Activated CD4-positive, alpha-beta T cell treated with anti-CD3 and anti-CD28 coated beads for 4 hours (primary cell): ENCODE measurements at places on chromosomes 7 and 10.

- DNase-seq, result no peak
Measured at GRCh38 chr10:128087884-128088709, 38.1 kb downstream of the MKI67 start.

DNA sequence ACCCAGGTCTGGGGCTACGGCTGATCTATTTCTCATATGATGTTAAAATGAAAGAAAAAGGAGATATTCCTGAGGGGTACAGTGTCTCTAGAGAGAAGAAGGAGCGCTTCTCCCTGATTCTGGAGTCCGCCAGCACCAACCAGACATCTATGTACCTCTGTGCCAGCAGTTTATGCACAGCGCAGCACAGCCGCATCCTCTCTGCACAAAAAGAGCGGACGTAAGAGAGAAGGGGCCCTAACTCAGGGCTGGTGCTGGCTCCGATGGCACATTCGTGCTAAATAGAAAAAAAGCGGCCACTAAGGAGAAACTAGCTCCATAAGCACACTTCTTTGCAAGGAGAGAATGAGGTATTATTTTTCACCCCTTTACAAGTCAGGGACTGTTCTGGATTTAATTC lies 28.3 kb upstream of the PRSS1 start:
- no peak for DNase-seq

GRCh38 chr10:74683067-74683466 lies 143.3 kb upstream of the KAT6B start:
- no peak for DNase-seq

DNA sequence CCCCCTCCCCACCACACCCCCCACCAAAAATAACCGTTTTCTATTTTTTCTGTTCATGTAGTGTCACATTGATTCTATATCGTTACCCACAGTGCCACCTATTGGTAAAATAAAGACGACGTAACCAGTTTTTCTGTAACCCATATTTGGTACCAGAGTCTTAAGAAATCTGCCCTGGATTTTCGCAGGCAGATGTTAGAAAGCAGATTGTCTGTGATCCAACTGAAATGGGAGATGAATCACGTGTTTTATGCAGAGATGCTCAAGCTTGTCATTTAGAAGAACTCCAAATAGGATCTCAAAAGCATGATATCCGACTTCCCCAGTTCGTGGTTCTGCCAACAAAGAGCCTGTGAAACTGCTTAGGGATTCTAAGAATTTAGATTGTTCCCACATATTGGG lies 261.1 kb upstream of the CSTF2T start:
- DNase-seq, result no peak

DNA sequence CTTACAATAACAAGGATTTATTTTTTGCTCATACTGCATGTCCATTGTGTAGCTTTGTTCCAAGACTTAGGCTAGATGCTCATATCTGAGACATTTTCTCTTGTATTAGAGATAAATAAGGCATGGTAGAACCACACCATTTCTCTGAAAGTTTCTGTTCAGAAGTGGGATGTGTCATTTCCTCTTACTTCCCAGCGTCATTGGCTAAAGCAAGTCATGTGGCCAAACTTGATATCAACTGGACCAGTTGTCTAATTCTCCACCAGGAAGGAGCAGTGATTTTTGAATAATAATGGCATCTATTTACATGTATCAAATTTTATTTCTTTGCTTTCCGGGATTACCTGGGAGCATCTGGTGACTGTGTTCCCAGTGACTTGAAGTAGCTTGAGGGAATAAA lies 38.3 kb downstream of the AHCYL2 start:
- no peak for DNase-seq

DNA sequence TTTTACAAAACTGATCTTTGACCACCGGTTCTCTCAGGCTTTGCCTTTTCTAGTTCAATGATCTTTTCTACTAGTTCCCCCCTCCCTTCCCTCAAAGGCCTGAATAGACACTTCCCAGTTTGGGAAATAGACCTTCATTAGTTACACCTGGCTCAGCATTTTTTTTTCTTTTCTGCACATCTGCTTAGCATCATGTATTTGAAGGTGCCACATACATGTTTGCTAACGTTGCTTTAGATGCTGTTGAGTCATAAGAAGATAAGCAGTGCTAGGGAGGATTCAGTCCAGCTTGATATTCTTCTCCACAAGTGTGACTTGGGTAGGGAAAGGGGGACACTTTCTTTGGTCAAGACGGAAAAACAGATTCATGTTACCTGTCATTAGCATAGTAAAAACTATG lies 78.3 kb downstream of the BICC1 start:
- no peak for DNase-seq

- no peak for DNase-seq
Measured at GRCh38 chr10:104146882-104147281, 24.9 kb downstream of the SFR1 start.

- no peak for DNase-seq
Measured at GRCh38 chr7:7385421-7385820, 150.3 kb downstream of the COL28A1 start.

GRCh38 chr10:68032113-68032512 lies 43.0 kb downstream of the HERC4 start:
- DNase-seq, result no peak

GRCh38 chr7:128091106-128091505 lies 59.9 kb upstream of the LRRC4 start:
- DNase-seq, result no peak

DNA sequence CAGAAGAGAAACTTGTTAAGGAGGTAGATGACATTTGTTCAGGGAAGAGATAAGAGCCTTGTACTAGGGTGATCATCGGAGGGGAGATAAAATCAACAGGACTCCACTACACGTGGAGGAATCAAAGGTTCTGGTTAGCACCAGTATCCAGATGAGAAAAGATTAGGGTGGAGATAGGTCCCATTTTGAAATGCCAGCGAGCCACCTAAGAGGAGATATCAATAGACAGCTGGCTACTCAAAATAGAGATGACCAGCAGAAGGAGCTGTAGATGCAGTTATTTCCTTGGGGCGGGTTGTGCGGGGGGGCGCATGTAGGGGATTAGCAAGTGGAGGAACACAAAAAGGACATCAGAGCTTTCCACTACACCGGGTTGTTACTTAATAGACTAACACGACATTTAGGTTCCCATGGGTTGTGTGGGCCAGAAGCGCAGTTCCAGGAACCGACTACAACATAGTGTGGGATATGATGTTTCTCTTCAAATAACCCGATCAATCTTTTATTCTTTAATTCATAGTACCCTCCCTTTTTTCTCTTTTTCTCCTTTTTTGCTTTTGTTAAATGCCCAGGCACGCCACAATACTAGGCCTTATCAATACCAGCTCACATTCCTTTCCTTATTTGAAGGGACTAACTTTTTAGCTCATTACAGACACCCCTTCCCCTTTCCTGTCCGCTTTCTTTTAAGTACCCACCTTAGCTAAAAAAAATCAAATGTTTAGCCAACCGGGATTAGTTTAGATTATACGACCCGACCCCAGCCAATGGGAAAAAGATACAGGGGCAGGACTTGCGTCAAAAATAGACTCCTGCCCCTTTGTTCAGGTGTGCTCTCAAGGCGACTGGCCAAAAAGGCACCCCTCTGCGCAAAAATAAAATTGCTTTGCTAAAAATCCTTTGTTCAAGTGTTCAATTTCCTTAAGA lies 2.0 kb upstream of the KIF11 start:
- DNase-seq, result no peak

GRCh38 chr10:58331646-58332045 lies 3.2 kb upstream of the UBE2D1 start:
- DNase-seq, result no peak

DNA sequence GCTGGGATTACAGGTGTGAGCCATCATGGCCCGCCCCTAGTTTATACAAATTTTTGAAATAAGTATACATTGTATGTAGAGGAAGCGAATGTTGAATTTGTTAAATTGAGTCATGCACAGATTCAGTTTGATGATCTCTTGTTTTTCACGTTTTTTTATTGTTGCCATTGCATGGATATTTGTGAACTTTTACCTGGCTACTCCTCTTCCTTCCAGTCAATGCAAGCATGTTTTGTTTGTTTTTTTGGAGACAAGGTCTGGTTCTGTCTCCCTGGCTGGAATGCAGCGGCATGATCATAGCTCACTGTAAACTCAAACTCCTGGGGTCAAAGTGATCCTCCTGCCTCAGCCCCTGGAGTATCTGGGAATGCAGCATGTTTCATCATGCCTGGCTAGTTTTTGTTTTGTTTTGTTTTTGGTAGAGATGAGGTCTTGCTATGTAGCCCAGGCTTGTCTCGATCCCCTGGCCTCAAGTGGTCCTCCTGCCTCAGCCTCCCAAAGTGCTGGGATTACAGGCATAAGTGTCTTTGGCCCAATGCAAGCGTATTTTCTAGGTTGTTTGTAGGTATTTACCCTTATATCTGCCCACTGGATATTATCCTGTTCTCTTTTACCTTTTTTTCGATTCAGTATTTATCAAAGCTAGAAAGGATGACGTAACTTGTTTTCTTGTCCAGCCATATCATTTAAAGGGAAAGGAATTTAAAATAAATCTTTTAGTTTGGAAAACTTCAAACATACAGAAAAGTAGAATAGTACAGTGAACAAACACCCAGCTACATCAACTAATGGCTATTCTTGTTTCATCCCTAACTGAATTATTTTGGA lies 11.0 kb downstream of the LCOR start:
- no peak for DNase-seq

- DNase-seq, result no peak
Measured at GRCh38 chr10:89338713-89339112, 10.9 kb downstream of the IFIT3 start.

DNA sequence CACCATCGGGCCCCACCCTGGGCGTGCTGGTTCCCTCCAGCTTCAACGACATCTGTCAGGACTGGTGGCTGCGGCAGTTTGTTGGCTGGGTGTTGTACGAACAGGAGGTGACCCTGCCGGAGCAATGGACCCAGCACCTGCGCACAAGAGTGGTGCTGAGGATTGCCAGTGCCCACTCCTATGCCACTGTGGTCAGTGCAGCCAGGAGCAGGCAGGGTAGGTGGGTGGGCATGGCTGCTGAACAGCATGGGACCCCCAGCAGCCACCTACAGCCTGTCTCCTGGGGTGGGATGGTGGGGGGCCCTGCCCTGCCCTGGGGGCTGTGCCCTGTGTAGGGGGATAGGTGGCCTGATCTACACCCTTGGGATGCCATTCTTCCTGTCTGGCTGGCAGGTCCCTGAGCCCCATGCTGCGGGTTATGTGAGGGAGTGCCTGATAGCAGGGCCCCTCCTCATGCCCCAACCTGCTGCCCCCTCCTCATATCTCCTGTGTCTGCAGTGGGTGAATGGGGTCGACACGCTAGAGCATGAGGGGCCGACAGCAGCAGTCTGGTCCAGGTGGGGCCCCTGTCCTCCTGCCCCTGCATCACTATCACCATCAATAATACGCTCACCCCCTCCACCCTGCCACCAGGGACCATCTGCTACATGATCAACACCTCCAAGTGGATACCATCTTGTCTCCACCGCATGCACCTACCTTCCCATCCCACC lies 56.9 kb downstream of the ZNF727 start:
- DNase-seq, result no peak

DNA sequence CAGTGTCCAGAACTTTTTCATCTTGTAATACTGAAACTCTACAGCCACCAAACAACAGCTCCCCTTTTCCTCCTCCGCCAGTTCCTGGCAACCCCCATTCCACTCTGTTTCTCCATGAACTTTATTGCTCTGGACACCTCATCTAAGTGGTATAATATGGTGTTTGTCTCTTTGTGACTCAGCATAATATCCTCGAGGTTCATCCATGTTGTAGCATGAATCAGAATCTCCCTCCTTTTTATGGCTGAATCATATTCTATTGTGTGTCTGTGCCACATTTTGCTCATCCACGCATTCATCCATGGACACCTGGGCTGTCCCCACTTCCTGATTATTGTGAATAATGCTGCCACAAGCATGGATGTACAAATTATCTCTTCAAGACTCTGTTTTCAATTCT lies 124.4 kb upstream of the FGFR2 start:
- no peak for DNase-seq

- DNase-seq, result no peak
Measured at GRCh38 chr10:18540195-18540594, 111.2 kb downstream of the NSUN6 start.

DNA sequence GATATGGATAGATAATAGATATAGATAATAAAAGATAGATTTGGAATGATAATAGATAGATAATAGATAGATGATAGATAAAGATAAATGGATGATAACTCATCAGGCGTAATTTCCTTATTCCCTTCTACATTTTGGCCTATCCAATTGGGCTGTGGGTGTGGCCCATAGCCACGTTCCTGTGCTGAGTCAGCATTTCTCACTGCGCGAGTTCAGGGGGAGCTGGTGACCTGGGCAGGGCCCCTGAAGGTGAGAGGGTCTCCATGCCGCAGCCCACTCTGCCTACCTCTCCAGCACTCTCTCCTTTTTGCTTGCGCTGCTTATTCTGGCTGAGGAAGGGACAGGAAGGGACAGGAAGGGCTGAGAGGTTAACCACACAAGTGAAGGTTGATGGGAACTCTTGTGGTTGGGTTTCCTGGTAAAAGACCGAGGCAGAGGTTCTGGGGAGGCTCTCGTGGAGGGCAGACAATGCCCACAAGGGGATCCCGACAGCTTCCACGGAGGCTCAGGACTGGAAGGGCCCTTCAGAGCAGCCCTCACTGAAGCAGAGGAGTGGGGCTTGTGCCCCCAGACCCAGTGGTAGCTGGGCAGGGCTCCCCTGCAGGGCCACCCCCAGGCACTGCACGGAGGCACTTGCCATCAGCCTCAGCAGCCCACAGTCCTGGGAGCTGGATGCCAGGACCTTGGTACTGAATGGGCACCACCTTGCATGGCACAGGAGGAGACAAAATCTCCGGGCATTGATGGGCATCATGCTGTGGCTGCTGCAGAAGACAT lies 247.3 kb upstream of the PITRM1 start:
- no peak for DNase-seq

GRCh38 chr7:147245274-147245673 lies 1128.7 kb downstream of the CNTNAP2 start:
- no peak for DNase-seq

DNA sequence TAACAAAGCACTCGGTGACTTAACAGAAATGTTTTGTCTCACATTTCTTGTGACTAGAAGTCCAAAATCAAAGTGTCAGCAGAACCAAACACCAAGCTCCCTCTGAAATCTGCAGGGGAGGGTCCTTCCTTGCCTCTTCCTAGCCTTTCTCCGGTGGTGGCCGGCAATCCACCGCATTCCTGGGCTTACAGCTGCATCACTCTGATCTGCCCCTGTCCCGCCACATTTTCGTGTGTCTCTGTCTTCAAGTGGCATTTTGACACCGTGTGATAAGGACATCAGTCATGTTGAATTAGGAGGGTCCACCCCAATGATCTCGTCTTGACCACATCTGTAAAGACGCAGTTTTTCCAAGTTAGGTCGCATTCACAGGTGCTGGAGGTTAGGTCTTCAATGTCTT lies 30.5 kb upstream of the TOMM7 start:
- no peak for DNase-seq

GRCh38 chr10:71920540-71921323 lies 43.5 kb upstream of the CHST3 start:
- DNase-seq, result no peak

- DNase-seq, result no peak
Measured at GRCh38 chr10:62022830-62023229, 121.3 kb downstream of the ARID5B start.

DNA sequence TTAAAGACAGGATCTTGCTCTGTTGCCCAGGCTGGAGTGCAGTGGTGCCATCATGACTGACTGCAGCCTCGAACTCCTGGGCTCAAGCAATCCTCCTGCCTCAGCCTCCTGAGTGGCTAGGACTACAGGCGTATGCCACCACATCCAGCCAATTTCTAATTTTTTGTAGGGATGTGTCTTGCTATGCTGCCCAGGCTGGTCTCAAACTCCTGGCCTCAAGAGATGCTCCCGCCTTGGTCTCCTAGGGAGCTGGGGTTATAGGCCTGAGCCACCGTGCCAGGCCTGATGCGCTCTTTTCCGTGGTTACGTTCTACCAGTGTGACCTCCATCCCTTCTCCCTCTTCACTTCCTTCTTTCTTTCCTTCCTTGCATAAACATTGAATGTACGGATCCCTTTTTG lies 34.2 kb upstream of the IL15RA start:
- DNase-seq, result no peak
